Activated CD4-positive, alpha-beta T cell treated with anti-CD3 and anti-CD28 coated beads, Interleukin-2, amount 50 U/mL, for 48 hours (primary cell): ENCODE measurements at places on chromosomes 2 and 18.

GRCh38 chr2:96537734-96538486 lies 1.4 kb downstream of the ARID5A start:
- DNase-seq: peak; percentile 49

DNA sequence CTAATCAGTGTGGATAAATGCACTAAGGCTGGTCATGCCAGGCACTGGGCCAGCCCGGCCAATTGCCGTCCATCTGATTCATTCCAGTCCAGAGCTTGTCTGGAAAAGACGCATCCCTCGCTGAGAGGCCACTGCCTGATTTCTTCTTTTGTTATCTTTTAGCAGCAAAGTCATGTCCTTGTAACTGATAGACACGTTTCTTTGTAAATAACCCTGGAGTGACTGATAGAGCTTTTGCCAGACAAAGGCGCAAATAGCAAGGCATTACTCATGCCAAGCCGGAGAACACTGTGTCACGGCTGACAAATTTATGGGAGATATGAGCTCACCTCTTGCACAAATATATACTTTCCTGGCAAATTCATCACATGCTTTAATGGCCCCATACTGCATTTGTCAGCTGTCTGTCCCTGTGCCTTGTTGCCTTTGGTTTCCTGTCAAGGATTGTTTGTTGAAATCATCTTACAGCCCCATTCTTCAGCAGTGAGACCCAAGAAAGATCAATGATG lies 164.4 kb downstream of the ETAA1 start:
- no peak for DNase-seq

GRCh38 chr2:48175656-48176055 lies 269.4 kb upstream of the FBXO11 start:
- no peak for DNase-seq

- DNase-seq: no peak
Measured at GRCh38 chr2:102724016-102724490, 37.8 kb upstream of the TMEM182 start.

- no peak for DNase-seq
Measured at GRCh38 chr2:172965433-172966212, 110.0 kb upstream of the MAP3K20 start.

- DNase-seq: no peak
Measured at GRCh38 chr2:241173557-241173956, 14.9 kb upstream of the ANO7 start.

DNA sequence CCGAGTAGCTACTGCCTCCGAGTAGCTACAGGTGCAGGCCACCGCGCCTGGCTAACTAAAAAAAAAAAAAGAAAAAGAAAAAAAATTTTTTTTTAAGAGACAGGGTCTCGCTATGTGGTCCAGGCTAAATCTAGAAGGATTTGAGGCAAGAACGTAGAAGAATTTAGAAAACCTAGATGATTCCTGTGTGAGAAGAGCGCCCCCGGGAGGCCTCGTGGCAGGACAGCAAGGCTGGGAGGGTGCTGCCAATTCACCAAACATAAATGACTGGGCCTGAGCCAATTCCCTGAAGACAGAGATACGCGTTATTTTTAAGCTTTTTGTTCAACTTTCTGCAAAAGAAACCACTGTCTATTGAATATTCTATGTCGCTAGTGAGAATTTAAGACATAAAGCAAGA lies 90.1 kb upstream of the TGFA start:
- peak; percentile 41 for DNase-seq

DNA sequence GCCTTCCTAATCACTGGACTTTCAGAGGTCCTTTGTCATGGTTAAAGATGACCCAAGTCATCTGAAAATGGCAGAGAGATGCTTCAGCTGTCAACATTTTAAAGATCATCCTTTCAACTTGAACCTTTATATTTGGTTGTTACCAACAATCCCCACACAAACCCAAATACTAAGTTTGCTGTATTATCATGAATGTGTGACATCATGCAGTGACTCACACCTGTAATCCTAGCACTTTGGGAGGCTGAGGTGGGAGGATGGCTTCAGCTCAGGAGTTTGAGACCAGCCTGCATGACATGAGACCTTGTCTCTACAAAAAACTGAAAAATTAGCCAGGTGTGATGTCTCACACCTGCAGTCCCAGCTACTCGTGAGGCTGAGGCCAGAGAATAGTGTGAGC lies 55.2 kb upstream of the NRP2 start:
- DNase-seq: no peak

- DNase-seq: no peak
Measured at GRCh38 chr2:205375461-205376448, 306.5 kb upstream of the NRP2 start.

- no peak for DNase-seq
Measured at GRCh38 chr2:50116096-50117010, 915.6 kb downstream of the NRXN1 start.

- DNase-seq: no peak
Measured at GRCh38 chr2:216683846-216684245, 11.5 kb downstream of the IGFBP5 start.

DNA sequence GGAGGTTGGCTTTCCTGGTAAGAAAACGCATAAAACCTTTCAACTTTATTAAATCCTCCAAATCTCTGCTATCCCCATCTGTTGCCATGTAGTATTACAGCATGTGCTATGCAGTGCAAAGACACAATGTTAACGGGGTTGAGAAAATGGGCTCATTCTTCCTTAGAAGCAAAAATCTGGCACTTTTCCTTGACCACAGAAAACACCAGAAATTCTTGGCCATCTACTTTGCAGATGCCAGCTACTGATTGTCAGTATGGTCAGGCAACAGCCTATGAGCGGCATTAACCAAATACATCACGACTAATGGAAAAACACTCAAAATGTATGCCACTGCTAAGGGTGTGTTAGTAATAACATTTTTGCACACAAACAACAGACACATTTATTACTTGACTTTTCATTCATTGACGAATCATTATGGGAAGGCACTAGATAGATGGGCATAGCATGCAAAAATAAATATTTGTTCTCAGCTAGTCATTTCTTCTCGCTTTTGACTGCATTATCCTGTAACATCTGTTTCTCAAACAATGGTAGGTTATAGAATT lies 65.2 kb upstream of the CRIM1 start:
- no peak for DNase-seq

- DNase-seq: no peak
Measured at GRCh38 chr18:31738460-31739407, 21.9 kb downstream of the SLC25A52 start.

DNA sequence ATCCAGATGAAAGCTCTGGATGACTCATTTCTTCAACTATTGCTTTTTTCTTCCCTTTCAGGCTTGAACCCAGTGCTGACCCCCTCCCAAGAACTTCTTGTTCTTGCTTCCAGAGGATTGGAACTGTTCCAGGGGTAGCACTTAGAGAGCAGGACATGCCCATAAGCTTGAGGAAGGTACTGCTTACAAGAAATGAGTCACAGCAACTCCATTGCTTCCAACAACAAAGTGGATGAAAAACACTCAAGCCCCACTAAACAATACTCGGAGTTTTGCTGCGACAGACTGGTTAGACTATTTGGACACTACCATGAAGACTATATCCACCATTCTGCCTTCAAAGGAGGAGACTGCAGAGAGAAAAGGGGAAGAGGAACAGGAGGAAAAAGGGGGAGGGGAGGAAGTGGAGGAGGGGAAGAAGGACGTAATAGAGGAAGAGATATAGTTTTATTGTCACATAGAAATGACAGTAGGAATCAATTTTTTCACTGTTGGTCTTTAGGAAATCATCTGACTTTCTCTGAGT lies 1.6 kb upstream of the EPC2 start:
- DNase-seq: no peak

GRCh38 chr2:171735991-171736710 lies 48.9 kb downstream of the DYNC1I2 start:
- DNase-seq: no peak

DNA sequence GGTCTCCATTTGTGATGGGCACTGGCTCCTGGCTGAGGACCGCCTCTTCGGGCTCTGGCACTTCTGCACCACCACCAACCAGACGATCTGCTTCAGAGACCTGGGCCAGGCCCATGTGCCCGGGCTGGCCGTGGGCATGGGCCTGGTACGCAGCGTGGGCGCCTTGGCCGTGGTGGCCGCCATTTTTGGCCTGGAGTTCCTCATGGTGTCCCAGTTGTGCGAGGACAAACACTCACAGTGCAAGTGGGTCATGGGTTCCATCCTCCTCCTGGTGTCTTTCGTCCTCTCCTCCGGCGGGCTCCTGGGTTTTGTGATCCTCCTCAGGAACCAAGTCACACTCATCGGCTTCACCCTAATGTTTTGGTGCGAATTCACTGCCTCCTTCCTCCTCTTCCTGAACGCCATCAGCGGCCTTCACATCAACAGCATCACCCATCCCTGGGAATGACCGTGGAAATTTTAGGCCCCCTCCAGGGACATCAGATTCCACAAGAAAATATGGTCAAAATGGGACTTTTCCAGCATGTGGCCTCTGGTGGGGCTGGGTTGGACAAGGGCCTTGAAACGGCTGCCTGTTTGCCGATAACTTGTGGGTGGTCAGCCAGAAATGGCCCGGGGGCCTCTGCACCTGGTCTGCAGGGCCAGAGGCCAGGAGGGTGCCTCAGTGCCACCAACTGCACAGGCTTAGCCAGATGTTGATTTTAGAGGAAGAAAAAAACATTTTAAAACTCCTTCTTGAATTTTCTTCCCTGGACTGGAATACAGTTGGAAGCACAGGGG lies 5.5 kb downstream of the TMEM37 start:
- DNase-seq: no peak

- DNase-seq: no peak
Measured at GRCh38 chr18:46400449-46400848, 256.6 kb downstream of the LOXHD1 start.

- no peak for DNase-seq
Measured at GRCh38 chr2:238847419-238847801, 475 bp upstream of the TWIST2 start.

- no peak for DNase-seq
Measured at GRCh38 chr2:33219114-33219513, 257.3 kb upstream of the RASGRP3 start.

DNA sequence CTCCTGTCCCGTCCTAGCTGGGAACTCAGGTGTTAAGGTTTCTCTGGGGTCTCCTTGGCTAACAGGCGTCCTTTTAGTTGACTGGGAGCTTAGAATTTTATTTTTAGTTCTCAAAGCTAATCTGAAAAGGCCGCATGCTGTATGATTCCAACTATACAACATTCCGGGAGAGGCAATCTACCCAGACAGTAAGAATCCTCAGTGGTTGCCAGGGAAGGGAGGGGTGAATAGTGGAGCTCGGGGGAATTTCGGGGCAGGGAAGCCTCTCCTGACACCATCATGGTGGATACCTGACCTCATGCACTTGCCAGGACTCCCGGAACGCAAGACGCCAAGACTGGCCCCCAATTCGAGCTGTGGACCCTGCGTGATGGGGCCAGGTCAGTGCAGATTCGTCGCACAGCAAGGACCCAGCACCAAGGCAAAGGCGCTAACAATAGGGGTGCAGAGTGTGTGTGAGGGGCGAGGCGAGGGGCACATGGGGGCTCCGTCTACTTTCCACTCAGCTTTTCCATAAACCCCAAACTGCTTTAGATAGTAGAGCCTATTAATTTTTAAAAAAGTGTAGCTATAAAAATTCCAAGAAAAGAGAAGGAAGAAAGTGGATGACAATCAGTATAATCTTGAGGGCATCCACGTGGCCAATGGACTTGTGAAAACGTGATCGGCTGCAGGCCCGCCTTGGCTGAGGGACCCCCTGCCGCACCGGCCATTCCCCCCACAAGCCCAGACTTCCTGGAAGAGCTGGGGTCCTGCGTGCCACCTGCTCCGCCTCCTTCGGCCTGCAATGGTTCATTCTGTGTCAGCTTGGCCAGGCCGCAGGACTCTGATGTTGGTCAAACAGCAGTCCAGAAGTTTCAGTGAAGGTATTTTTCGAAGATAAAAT lies 17.3 kb downstream of the PDCD1 start:
- DNase-seq: no peak

GRCh38 chr2:121257480-121257840 lies 27.5 kb downstream of the TFCP2L1 start:
- DNase-seq: no peak

DNA sequence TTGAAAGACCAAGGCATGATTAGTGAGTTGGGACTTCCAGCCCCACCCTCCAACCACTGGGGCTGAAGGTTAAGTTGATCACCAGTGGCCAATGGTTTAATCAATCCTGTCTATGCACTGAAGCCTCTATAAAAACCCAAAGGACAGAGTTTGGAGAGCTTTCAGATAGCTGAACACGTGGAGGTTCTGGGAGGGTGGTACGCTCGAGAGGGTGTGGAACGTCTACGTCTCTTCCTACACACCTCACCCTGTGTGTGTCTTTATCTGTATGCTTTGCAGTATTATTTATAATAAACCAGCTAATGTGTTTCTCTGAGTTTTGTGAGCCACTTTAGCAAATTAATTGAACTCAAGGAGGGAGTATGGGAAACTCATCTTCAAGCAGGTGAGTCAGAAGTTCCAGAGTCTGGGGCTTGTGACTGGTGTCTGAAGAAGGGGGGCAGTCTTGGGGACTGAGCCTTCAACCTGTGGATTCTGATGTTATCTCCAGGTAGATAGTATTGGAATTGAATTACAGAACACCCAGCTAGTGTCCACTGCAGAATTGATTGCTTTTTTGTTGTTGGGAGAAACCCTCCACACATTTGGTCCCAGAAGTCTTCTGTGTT lies 20.3 kb downstream of the ACTR3 start:
- peak; percentile 54 for DNase-seq

DNA sequence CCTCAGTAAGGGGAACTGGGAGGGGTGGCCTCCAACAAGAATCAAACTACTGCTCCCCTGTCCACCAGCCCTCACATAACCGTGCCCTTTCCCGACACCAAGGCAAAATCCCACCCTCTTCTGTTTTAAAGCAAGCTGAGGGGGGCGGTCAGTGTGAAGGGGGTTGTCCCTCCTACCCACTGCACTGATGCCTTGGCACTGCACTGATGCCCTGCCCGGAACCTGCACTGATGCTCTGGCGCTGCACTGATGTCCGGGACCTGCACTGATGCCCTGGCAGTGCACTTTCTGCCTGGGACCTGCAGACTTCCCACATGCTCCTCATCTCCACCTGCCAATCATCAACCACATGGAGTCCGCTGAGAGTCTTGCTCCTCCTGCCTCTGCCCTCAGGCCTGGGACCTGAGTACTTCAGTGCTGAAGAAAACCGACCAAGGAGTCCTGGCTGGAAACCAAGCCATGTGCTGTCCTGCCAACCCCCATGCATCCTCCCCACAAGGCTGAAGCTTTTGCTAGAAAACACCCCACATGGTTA lies 179.5 kb downstream of the SMAD2 start:
- no peak for DNase-seq

GRCh38 chr2:85635011-85635410 lies 19.0 kb downstream of the USP39 start:
- DNase-seq: no peak

- DNase-seq: no peak
Measured at GRCh38 chr2:123061534-123061933, 963.6 kb upstream of the CNTNAP5 start.

DNA sequence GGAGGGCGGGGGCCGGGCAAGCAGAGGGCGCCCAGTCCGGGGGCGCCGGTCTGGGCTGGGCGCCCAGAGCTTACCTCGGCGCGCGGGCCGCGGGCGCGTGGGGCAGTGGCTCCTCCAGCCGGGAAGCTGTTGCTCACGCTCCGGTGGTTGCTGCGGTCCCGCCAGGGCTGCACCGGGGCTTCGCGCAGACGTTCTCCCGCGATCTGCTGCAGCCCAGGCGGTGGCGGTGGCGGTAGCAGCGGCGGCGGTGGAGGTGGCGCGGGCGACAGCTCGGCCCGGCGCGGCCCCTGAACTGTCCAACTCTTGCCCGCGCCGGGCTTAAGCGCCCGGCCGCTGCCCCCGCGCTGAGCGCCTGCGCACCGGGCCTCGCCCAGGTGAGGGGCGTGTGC lies 391 bp downstream of the ZNF385B start:
- peak; percentile 7 for DNase-seq

GRCh38 chr2:54191361-54192135 lies 64.5 kb downstream of the TSPYL6 start:
- DNase-seq: no peak

- DNase-seq: no peak
Measured at GRCh38 chr2:226791056-226791486, 8.5 kb downstream of the IRS1 start.
